Kasumi-1 (cell line): ENCODE measurements at places on chromosomes 12 and 14.

DNA sequence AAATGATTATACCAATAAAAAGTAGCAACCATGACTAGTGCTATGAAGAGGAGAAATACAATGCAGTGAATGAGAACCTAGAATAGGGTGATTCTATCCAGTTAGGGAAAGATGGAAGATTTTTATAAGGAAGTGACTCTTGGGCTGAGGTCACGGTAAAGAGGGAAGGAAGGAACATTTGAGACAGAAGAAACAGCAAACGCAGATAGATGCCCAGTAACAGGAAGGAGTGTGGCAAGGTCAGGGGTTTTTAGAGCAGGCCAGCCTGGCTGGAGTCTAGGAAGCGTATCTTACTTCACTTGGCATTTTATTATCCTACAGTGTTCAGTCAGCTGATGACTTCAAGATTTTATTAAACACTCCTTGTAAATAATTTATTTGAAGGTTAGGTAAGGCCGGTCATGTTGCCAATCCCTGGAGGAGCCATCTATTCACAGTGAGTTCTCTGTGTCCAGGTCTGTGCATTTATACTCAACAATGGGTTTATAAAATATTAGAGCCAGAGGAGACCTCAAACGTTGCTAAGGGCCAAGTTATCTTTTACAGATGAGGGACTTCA lies 170.6 kb downstream of the PRKCH start:
- no peak for DNase-seq

DNA sequence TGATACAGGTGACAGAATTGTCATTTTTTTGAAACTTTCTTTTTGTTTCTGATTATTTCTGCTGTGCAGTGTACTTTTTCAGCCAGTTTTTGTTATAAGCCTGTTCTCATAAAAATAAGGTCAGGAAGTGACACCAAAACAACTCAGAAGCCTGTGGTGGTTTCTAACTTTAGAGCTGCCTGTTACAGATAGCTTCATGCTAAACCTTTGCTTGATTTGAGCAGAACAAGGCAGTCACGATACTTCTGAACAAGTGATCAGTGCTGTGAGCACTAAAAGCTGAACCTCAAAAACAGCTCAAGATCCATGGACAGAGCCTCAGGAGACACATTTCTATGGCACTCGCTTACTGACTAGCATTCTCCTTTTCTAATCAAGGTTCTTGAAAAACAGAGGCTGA lies 82.0 kb downstream of the PRKCH start:
- DNase-seq: no peak

DNA sequence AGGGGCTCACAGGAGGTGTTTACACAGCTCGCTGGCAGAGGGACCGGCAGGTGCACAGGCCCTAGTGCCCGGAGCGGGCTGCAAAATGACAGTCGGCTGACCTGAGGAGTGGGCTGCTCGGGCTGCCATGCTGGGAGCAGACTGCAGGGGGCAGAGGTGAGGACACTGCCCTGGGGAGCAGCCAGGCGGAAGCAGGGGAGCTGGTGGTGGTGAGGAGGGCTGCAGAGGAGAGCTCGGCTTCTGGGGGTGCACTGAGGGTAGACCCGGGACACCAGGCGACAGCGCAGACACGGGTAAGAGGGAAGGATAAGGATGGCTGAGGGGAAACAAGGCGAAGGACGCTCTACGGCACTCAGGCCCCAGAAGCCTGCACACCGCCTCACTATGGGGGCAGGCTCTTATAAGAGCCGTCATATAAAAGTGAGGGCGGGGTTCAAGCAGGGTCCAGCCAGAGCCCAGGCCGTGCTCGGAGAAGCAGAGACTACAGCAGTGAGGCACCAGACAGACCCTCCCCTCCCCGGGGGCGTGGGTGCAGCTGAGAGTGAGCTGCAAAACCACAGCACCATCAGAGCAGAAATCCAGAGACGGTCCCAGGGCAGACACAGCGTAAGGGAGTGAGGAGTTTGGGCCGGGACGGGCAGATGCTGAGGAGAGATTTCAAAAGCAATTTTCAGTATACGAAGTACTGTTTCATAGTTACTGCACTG lies 62.5 kb downstream of the CCDC88C start:
- no peak for DNase-seq

DNA sequence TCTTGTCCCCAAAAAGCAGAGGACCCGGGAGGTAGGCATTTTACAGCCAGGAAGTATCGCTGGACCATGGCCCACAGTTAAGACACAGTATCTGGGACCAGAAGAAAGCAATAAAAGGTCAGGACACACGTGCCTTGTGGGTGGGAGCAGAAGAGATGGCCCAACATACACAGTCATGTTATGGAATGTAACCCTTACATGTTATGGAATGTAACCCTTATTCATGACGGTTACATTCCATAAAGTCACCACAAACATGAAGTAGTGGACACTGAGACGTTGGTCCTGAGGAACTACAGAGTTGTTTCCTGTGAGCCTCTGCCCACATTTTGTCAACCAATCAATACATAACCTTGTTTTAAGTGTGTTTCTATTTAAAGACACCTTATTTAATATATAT lies 285.6 kb upstream of the FKBP4 start:
- no peak for DNase-seq
